Kidney (tissue), 22 donors: ENCODE measurements at places on chromosomes 2 and 18.

- DNase-seq: no peak
These were observed 35.5 kb downstream of the DIS3L2 start for GRCh38 chr2:231996797-231997540.

- no peak for DNase-seq
These were observed 377.7 kb downstream of the TDRD15 start for GRCh38 chr2:21501376-21502027.

- no peak for DNase-seq
These were observed 25.7 kb downstream of the PLA2R1 start for GRCh38 chr2:160036736-160037135.

- DNase-seq: no peak
These were observed 676.6 kb downstream of the TDRD15 start for GRCh38 chr2:21800356-21800755.

DNA sequence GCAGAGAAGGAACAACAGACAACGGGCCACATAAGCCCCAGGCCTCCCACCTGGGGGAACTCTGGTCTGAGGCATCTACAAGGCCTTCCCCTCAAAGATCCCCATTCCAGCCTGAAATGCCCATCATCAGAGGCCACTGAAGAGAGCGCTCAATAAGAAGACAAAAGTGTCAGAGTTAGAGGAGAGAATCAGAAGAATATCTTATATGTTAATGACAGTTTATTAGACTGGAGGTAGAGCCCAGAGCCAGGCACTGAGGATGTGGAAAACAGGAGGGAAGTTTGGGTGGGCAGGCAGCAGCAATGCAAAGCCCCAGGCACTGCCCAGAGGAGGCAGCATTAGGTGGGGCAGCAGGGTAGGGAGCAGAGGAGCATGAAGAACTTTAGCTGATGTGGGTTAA is 2.9 kb upstream of the CTIF start:
- no peak for DNase-seq

GRCh38 chr2:39650468-39650867 is 15.2 kb upstream of the TMEM178A start:
- DNase-seq: no peak

DNA sequence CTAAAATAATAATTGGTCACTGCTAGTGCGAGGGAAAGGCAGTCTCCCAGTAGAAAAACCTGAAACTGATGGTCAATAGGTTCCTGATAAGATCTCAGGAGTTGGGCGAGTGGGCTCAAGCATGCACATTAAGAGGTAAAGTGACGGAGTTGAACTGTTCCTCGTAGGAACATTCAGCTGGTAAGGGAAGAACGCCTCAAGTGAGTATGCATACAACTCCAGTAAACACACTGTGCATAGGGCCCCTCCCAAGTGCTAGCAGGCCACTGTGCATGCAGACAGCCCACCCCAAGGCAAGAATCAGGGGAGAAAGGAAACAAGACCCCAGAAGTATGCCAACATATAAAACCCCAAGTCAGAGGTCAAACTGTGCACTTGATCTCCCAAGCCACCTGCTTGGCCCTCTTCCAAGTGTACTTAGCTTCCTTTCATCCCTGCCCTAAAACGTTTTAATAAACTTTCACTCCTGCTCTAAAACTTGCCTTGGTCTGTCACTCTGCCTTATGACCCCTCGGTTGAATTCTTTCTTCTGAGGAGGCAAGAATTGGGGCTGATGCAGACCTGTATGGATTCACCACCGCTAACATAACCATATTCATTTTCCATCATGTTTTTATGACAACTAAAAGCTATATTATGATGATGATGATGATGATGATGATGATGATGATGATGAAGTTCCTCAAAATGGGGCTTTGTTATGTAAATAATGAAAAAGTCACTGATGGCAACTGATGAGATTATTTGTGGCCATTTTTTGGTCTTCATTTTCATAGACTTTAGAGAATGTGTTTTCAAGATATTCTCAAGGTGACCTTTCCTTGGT is 118.0 kb upstream of the RAB27B start:
- no peak for DNase-seq

DNA sequence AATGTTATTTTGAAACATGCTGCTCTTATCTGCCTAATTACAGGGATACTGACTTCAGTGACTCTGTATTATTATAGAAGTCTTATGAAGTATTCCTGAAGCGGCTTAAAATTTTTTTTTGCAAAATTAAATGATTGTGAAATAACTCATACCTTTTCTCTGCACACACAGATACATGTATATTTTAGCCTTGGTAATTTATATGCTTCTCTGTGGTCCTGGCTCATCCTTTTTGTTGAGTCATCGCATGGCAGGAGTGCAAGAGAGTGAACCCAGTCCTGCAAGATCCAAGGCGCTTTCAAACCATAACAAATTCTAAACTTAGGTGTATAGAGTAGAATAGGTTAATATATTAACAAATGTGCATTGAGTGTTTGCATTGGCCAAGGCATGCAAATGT is 8.6 kb downstream of the CCNT2 start:
- no peak for DNase-seq

GRCh38 chr2:132871831-132872230 is 201.8 kb upstream of the LYPD1 start:
- DNase-seq: no peak

DNA sequence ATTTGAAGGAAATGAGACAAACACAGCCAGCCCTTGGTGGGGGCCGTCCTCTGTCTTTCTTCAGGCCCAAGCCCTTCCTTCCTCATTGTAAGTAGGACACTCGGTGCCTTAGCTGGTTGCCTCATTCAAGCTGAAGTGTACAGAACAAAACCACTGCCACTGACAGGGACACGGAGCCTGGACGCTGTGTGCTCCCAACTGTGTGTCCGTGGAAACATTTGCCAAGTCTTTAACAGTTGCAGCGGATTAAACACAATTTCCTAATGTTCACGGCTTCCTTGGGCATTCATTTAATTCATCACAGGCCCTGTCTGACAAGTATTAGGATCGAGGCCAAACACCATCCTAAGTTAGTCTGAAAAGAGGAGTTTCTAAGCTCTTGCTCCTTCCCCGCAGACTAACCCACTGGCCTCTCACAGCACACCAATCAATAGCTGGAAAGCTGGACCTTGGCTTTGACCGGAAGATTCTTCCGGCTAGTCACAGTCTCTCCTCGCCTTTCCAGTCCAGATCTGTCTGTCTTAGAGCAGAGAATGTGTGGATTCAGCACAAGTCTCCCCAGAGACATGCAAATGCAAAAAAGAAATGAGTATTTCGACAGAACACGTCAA is 68.7 kb upstream of the ACSL3 start:
- DNase-seq: peak; percentile 34

DNA sequence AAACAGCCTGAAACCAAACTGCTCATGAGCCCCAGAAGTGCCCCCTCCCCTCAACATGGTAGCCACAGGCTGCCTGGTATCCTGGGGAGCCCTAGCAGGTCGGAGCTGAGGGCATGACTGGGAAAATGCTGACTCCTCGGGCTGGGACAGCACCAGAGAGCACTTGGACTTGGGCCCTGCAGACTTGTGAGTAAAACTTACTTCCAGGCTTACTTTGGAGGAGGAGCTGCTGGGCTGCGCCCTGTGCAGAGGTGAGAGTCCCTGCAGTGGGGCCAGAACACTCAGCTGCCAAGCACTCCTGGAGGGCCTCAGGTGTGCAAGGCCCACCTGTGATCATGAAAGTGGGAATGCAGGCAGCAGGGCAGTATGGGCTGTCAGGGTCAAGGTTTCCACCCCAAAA is 119.4 kb downstream of the SEPTIN10 start:
- no peak for DNase-seq

DNA sequence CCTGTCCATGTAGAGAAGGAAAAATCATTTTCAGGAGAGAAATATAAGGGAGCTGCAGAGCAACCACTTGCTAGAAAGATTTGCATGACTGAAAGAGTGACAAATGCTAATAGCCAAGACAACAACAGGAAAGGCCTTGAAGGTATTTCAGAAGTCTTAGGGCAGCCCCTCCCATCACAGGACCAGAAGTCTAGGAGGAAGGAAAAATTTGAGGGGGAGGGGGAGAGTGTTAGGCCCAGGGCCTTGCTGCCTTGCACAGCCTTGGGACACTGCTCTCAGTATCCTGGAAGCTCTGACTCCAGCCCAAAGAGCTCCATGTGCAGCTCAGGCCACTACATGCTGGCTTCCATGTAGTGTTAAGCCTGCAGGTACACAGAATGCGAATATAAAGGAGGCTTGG is 266.9 kb downstream of the GLI2 start:
- DNase-seq: no peak

DNA sequence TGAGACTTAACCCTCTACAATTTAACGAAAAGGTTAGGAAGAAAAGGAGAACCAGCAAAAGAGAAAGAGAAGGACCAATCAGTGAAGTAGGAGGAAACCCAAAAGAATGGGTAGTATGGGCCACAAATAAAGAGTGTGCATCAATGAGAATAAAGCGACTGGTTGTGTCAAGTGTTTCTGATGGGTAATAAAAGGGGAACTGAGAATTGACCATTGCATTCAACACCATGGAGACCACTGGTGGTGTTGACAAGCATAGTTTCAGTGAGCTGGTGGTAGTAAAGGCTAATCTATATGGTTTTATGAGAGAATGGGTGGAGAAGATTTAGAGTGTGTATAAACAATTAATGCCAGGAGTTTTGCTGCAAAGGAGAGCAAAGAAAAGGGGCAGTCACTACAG is 75.4 kb downstream of the CSRNP3 start:
- no peak for DNase-seq

DNA sequence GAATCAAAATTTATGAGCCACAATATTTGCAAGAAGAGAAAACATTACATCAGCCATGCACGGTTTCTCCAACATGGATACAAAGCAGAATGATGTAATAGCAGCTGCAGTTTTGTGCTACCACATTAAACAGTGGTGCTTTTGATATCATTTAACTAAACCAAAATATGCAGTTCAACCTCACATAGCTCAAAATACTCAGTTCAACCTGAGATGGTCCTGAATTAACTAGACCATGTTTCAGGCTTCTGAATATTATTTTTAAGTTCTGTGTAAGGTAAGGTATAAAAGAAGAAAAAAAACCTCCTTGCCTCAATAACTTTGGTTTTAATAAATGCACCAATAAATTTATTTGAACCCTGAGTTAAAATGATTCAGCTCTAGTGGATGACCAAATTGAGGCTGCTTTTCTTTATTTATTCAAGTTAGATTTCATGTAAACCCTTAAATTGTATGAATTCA is 18.8 kb upstream of the TSPYL6 start:
- no peak for DNase-seq

GRCh38 chr2:105641389-105641811 is 103.3 kb upstream of the NCK2 start:
- DNase-seq: no peak

DNA sequence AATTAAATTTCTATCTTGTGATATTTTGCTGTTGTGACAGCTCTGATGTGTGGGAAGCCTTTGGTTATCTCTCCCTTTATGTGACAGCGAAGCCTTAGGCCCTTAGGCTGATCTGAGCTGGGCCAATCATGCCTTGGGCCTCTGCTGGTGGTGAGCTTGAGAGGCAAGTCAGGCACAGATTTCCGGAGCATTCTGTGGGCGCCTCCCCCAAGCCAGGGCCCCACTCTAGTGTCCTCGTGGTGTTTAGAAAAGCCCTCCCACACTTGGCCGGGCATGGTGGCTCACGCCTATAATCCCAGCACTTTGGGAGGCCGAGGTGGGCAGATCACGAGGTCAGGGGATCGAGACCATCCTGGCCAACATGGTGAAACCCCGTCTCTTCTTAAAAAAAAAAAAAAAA is 239.8 kb downstream of the SH3RF3 start:
- no peak for DNase-seq

GRCh38 chr2:218383892-218384519 is 1.9 kb downstream of the SLC11A1 start:
- DNase-seq: no peak

GRCh38 chr2:85661139-85661858 is 6.7 kb downstream of the SFTPB start:
- no peak for DNase-seq

DNA sequence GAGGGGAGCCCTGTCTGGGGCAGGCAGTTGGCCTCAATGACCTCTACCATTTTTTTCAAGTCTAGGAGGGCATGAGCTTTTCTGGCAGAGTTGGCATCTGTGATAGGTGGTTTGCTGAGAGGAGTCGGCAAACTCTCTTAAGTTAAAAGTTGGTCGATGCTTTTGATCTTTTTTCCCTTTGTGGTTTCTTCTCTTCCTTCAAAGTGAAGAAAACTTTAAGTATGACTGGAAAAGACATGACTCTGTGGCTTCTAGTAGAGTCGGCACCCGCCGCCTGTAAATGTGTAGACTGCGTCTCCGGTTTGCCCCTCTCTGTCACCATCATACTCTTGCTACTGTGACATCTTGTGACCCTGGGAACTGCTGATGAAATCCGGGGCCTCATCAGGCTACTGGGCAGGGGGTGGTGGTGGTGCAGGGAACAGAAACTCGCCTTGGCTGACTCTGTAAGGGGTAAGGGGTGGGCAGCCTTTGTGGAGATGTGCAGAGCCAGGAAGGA is 21.1 kb downstream of the INPP5D start:
- no peak for DNase-seq

GRCh38 chr18:23553887-23554286 is 32.4 kb downstream of the NPC1 start:
- DNase-seq: no peak

- no peak for DNase-seq
These were observed 32.4 kb upstream of the ACYP2 start for GRCh38 chr2:54083021-54083420.

DNA sequence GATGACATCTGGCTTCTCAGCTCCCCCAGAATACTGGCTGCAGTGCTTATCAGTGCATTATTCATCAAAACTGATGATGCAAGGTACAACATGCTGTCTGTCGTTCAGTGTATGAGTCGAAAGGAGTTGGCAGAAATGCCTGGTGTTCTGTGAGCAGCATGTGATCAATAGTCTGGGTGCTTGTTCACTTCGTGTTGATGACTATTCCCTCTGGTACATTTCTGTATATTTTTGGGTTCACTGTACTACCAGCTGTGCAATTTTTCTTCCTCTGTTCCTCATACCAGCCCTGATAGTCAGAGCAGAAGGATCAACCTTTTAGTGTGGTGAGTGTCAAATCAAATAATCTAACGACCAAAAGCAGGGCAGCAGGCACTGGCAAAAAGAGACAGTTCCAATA is 59.0 kb upstream of the KLHL14 start:
- DNase-seq: no peak

DNA sequence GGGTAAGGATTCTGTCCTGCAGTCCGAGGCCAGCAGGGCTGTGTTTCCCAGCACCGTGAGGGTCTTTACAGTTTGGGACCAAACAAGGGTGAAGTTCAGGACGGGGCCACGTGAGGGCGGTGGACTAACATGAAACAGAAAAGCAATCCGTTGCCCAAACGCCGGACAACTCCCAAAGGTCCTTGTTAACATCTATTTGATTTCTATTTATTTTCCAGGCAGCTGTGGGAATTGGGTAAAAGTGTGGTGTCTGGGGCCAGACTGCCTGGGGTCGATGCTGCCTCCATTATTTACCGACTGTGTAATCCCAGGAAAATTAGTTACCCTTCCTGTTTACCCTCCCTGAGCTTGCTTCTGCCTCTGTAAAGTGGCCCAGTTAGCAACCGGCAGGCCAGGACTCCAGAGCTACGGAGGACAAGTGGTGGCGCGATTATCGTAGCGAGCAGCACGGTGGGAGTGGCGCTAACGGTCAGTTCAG is 66.3 kb upstream of the TCF7L1 start:
- DNase-seq: peak; percentile 92
